ENCODE measurements at places on chromosomes 7 and 10. TPM values are rescaled to one million over a fixed set of nuclear protein-coding genes. Genes with fewer than 3 reads are reported as not detected.

DNA sequence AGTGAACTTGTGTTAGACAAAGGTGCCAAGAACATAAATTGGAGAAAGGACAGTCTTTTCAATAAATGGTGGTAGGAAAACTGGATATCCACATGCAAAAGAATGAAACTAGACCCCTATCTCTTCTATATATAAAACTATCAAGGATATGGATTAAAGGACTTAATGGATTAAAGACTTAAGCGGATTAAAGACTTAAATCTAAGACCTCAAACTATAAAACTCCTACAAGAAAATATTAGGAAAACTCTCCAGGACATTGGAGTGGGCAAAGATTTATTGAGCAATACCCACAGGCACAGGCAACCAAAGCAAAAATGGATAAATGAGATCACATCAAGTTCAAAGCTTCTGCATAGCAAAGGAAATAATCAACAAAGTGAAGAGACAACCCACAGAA, 242.9 kb upstream of the MEOX2 start:
- DNase-seq: no peak

The FAM221A gene
- 1.5 TPM for total RNA-seq

GRCh38 chr7:41861642-41862041, 158.8 kb upstream of the INHBA start:
- no peak for DNase-seq

GRCh38 chr7:95290166-95290830, 34.0 kb downstream of the PON1 start:
- DNase-seq: no peak

DNA sequence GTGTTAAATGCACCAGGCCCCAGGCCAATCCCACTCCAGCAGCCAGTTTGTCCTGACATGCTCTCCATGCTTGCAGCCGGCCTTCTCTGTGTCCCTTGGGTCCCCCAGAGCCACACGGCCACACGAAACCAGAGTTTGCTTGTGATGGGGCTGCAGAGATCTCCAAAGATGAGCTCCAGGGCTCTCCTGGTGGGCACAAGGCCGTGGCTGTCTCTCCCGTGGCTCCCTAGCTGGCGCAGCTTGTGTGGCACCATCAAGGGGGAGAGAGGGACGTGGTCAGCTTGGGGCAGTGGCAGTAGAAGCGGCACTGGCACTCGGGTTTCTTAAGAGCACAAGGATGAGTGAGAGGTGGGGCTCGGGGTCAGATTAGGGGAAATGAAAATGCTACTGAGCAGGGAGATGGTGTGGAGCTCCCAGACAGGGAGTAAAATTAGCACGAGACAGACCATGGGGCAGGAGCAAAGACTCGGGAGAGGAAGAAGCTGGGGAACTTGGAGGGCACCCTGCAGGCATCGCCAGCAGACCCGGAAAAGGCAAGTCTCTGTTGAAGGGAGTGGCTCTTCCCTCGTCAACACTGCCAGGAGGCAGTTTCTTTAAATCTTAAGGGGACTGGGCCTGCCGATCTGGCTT, 572.5 kb upstream of the FOXK1 start:
- DNase-seq: no peak
